ENCODE measurements at places on chromosomes 11 and 22. TPM values are rescaled to one million over a fixed set of nuclear protein-coding genes. Genes with fewer than 3 reads are reported as not detected.

DNA sequence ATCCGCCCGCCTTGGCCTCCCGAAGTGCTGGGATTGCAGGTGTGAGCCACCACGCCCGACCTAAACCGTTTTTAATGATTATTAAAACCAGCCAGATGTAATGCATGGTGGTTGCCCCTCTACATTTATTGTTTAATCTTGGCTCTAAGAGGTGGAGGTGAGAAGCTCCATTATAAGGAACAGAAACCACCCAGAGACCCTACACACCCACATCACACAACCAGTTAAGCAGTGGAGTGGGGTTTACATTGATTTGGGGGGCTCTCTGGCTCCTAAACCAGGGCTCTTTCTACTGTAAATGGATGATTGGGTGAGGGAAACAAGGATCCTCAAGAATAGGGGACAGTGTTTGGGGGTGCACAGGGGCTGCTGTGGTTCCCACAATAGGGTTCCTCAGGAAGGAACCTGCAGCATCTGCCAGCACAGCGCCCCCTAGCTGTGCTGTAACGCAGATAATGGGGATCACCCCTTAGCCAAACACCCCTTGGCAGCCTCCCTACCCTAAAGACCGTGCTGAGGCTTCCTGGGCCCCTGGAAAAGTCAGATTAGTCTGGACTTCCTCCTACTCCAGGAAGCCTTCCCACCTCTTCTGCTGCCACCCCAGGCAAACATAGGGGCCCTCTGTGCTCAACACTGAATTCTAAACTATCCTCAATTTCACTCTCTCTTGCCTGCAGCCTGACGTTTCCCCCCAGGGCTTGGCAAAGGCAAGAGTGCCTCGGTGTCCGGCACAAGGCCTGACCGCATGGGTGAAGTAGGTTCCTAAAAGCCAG lies 2.4 kb downstream of the MPST start:
- DNase-seq = peak; percentile 89

DNA sequence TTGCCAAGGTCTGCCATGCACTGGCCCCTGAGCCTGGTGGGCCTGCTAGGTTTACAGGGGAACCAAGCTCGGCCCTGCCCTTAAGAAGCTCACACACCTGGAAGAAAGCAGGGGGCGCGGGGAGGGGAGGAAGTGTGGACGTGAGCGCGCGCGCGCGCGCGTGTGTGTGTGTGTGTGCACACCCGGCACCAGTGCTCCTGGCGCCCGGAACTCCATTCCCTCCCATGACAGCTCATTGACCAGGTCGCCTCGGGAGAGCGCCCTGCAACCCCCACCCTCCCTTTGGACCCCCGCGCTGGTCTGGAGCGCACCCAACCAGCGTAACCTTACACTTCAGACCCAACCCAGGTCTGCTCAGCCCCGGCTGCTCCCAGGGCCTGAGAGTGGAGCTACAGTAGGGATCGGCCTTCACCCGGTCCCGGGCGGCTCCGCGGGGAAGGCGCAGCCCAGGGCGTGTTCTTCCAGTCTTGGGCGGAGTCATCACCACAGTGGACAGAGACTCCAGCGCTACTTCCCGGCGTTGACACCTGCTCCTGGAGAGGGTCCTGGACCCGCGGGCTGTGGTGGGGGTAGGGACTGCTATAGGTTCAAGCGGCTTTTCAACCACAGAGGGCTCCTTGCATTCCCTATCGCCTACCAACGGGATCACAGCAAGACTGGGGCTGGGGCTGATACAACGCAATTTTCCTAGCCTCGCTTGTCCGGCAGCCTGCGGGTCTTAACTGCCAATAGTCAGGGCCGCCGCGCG lies 1.5 kb downstream of the GALNT18 start:
- peak; percentile 65 for DNase-seq

DNA sequence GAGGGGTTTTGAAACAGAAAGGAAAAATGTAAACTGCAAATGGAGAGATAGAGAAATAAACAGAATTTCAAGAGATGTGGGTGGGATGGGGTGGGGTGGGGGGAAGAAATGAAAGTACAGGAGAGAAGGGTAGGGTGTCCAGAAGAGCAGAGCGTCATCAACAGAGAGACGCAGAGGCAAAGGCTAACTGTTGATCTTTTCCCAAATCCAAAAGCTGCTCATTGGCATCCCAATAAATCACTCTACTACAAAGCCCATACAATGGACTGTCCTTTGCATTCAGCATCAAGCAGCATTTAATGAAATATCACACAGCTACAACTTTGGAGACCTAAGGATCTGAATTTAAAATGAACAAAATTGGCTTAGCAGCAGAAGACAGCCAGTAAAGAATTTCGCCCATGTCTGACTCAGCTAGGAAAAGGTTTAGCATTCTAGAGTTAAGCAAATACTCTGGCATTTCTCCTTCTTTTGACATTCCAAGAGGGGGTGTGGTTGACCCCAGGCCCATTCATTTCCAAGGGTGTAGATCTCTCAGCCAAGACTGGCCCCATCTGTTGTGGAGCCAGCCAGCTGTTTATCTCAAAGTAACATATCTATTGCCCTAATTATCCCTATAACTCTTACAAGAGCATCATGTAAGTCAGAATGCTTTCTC lies 1.5 kb downstream of the RAB30 start:
- no peak for DNase-seq

DNA sequence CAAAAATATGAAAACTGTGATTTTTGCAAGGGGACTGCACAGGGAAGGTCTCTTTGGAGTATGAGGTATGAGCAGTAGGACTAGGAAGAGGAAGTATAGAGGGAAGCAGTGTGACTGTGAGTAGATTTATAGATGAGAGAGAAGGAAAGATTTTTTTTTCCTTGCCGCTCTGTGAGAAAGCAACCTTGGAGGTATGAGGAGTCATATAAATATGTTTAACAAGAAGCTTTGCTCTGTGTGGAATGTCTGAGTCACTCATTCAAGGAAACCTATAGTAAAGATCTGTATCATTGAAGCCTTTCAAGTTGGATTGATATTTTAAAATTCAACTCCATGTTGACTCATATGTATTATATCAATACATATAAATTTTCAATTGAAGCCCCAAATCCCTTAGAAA lies 26.2 kb downstream of the DNHD1 start:
- no peak for DNase-seq

MAPK8IP1 gene
- total RNA-seq = 0.83 TPM

DNA sequence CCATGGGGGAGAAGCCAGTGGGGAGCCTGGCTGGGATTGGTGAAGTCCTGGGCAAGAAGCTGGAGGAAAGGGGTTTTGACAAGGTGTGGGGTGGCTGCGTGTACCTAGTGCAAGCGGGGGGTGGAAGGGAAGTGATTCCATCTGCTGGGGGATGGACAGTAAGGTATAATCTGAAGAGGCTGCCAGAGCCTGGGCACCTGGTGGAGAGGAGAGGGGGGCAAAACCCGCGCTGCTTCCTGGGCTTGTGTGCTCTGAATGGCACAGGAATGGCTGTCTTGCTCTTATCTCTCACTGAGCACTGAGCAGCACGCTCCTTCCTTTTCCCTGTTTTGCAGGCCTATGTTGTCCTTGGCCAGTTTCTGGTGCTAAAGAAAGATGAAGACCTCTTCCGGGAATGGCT lies 988 bp downstream of the BANF1 start:
- no peak for DNase-seq

MYO7A gene
- not detected for total RNA-seq

GRCh38 chr22:50269573-50269969 lies 609 bp downstream of the MAPK11 start:
- no peak for DNase-seq

C22orf15 gene
- total RNA-seq = 0.16 TPM

DNA sequence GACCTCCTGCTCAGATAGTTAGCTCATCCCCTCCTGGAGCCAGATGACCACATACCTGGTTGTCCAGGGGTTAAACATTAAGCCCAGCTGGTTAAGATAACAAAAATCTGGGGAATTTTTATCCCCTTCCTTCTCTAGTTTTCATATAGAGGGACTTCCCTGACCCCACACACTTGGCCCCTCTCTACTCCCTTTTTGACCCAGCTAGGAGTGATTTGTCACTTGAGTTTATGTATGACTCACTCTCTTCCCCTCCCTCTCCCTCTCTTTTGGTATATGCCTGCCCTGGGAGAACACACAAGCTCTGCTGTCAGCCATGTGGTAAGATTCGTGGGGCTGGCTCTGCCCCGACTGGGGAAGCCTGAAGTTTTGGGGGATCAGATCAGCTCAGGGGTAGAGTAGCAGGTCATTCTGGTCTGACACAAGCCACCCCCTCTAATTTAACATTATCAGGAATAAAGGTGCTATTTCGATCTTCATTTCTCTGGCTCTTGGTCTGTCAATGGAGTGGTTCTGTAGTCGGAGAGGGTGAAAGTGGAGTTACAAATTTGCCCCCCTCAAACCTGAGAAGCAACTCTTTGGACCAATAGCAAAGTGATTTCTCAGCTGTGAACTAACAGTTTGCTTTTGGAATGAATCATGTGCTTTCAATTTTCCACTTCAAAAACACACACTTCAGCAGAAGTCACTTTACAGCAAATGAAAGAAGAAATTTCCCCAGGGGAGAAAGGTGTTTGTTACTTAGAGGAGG lies 415.3 kb upstream of the CADM1 start:
- peak; percentile 56 for DNase-seq

DNA sequence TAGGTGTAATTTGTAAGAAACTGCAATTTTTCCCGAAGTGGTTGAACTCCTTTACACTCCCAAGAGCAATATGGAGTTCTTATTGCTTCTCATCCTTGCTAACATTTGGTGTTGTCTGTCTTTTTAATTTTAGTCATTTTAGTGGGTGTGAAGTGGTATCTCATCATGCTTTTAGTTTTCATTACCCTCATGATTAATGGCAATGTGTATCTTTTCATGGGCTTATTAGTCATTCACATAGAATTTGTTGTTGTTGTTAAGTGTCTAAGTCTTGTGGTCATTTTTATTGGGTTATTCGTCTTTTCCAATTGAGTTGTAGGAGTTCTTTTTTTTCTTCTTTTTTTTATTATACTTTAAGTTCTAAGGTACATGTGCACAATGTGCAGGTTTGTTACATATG lies 238.3 kb upstream of the SESN3 start:
- no peak for DNase-seq

DNA sequence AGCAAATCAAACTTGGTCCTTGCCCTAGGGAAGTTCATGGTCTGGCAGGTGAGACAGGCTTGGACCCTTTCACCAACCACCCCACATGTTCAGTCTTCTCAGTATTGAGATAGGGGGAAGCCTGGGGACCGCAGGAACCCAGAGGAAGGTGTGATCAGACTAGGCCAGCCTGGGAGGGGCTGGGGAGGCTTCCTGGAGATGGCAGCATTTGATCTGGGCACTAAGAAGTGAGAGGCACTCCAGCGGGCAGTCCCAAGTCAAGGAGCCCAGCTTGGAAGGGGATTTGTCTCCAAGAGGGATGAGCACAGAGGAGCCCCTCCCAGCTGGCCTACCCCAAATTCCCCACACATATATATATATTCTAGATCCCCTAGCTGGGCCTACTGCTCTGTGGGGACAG lies 5.4 kb downstream of the LRRC32 start:
- DNase-seq = no peak

- DNase-seq = peak; percentile 79
These were observed 2.3 kb downstream of the ATM start for GRCh38 chr11:108224911-108225786.

DNA sequence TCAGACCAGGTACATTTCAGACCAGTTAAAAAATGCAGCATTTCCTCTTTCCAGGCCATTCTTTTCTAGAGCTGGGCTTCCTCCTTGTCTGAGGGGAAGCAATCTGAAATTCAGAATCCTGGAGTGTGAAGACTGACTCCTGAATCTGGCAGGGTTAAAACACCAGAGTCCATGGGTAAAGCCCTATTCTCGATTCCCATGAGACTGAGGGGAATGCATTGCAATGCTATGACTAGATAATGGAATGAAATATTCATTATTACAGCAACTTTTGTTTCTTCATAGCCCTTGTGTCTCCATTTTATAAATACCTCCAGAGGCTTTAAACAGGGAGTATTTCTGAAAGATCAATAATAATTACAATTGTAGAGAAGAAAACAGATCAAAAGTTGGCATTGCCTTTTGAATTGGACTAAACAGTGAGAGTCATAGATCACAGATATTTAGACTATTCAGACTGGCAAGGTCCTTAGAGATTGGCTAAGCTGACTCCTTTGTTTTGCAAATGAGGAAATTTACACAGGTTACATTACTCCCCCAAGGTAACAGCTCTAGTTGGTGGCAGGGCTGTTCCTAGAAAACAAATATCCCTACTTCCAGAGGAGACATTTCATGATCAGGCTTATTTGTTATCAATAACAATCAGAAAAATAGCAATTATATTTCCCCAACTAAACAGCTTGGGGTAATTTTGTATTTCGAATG lies 632.6 kb upstream of the KIRREL3 start:
- no peak for DNase-seq

- peak; percentile 46 for DNase-seq
These were observed 594.1 kb downstream of the BRD1 start for GRCh38 chr22:49233507-49234100.

DNA sequence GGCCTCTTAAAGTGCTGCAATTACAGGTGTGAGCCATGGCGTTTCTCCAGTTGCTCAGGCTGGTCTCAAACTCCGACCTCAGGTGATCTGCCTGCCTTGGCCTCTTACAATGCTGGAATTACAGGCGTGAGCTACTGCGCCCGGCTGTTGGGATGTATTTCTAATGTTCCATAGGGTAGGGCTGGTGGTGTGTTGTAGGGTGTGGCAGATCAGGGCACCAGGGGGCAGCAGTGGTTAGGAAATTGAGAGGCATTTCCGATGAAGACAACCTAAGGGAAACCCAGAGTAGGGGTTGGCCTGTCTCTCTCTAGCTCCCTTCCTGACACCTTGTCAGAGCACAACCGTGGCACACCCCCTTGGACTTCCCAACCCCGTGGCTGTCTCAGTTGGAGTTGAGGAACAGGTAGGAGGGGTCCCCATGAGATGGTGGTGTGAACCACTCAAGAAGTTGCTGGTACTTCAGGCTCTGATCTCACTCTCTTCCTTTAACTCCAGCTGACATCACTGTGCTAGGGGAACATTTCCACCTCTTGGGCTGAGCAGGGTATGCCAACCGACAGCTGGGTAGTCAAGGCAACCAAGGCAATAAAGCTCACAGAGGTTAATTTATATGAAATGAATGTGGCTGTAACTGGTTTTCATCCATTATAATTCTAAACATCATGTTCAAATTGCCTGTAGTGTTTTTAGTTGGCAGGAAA lies 33.0 kb downstream of the YWHAH start:
- peak; percentile 93 for DNase-seq

- DNase-seq = no peak
These were observed 64.9 kb downstream of the NAV2 start for GRCh38 chr11:19777377-19778102.

OR5J2 gene
- total RNA-seq = not detected

C11orf91 gene
- total RNA-seq = not detected

DNA sequence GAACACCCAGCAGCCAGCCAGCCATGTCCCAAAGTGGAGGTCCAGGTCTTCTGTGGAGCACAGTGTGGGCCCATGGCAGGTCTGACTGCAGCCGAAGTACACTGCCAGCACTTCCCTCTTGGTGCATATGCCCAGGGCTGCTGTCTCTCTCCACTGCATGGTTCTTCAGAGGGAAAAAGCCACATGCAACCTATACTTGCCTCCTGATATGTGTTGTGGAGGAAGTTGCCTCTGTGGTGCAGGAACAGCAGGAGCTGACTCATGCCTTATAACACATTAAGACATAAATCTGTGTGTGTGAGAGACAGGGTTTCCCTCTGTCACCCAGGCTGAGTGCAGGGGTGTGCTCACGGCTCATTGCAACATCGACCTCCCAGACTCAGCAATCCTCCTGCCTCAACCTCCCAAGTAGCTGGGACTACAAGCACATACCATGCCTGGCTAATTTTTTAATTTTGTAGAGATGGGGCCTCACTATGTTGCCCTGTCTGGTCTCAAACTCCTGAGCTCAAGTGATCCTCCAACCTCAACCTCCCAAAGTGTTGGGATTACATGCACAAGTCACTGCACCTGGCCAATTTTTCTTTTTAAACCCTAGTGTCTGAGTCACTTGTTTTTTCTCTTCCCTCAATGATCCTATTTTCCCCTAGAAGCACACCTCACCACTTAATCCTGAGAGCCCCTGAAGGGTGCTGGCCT lies 98.8 kb downstream of the MPPED2 start:
- no peak for DNase-seq
